Stimulated activated naive B cell treated with anti-CD40 and anti-IgM and Interleukin-4, amounts not matched to agents 10 μg/mL and 1 μg/mL and 100 μg/mL, for 72 hours (primary cell): ENCODE measurements at places on chromosomes 12 and 14.

GRCh38 chr12:93109551-93110203, 180.6 kb upstream of the EEA1 start:
- DNase-seq = no peak

- peak; percentile 13 for DNase-seq
Observed at GRCh38 chr14:75906680-75907280, 75.0 kb downstream of the TGFB3 start.

DNA sequence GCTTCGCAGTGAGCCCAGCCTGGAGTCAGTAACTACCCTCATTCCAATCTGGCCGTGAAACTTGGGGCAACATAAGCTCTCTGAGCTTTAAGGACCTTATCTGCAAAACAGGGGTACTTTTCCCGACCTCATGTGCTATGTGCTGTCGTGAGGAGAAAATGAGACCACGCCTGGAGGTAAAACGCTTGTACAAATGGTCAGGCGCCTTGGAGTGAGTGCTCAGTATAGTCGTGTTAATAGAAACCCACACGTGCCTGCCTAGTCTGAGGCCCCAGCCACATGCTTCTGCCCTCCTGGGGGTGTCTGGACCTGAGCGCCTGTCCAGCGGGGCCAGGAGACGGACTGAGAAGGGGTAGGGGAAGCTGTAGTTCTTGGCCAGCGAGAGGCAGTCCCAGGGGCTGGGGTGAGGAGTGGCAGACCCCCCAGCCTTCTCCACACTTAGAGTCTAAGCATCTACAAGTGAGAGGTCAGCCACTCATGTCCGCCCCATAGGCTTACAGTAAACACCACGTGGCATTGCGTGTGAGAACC, 4.9 kb downstream of the AQP5 start:
- DNase-seq = no peak

GRCh38 chr14:75579882-75580281, 1.5 kb downstream of the FLVCR2 start:
- no peak for DNase-seq

DNA sequence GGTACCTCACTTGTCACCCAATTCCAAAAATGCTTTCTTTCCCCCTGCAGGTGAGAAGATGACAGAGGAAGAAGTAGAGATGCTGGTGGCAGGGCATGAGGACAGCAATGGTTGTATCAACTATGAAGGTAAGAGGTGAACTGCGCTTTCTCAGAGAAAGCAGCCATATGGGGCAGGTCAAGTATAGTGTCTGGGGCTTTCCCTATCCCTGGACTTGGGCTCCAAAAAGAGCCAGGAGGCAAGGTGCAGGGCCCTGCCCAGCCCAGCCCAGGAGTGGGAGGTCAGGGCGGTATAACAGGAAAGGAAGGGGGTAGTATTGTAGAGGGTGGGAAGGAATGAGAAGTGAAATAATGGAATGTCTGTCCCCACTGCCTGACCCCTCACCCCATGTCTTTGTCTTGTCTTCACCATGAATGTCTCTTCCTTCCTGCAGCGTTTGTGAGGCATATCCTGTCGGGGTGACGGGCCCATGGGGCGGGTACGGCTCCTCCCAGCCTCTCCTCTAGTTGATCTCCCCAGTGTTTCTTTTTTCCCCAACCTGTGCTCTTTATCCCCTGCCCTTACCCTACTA, 2.1 kb downstream of the MYL6 start:
- no peak for DNase-seq

DNA sequence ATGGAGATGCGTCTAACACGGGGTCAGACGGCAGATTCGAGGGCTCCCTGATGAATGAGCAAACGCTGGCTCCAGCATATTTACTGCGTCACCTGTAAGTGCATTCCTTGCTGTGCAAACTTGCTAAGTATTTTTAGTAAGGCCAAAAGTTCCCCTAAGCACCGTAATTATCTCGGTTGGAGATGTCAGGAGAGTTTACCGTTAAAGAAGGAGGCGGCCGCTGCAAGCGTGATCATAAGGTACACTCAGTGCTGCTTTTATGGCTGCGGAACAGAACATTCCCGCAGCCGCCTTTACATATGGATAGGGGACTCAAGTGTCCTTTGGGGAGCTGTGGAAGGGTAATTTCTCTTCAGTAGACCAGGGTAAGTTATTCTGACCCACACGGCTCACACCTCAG, 175.6 kb downstream of the GLT1D1 start:
- DNase-seq = no peak

- no peak for DNase-seq
Observed at GRCh38 chr12:105561546-105562198, 231.2 kb downstream of the C12orf75 start.

DNA sequence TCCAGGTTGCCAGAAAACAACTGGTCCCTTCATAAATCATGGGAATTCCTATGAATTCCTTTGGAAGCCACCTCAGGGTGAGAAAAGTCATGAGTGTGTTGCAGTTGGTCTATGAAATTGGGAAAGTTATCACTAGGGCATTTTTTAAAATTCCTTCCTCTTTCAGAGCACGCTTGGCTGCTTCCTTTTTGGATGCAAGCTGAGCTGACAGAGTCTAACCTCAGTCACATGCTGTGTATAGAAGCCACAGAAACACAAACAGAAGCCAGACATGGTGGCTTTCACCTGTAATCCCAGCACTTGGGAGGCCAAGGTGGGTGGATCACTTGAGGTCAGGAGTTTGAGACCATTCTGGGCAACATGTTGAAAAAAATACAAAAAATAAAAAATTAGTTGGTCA, 21.7 kb upstream of the HELB start:
- DNase-seq = no peak
